Stimulated activated CD4-positive, alpha-beta T cell treated with anti-CD3 and anti-CD28 coated beads, TNF-alpha, amount 100 ng/mL, for 1 hour (primary cell): ENCODE measurements at places on chromosomes 12 and 14.

DNA sequence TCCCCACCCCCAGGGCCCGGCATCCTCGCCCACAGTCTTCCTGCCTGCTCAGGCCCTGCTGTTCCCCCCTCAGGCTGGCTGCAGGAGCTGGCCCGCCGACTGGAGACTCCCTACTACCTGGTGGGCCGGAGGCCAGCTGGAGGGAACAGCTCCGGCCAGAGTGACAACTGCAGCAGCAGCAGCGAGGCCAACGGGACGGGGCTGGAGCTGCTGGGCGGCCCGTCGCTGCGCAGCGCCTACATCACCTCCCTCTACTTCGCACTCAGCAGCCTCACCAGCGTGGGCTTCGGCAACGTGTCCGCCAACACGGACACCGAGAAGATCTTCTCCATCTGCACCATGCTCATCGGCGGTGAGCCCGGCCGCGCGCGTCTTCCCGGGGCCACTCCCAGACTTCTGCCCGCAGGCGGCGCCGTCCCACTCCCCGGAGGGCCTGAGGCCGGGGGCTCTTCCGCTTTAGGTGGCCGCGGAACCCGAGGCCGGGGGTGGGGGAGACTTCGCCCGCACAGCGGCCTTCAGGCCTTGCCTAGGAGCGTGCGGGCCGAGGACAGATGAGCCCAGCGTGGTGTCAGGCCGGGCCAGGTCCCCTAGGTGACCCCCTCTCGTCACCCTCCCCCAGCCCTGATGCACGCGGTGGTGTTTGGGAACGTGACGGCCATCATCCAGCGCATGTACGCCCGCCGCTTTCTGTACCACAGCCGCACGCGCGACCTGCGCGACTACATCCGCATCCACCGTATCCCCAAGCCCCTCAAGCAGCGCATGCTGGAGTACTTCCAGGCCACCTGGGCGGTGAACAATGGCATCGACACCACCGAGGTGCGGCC is 10.2 kb downstream of the KCNH3 start:
- DNase-seq, result no peak

GRCh38 chr12:2544230-2544629 is 250.5 kb upstream of the FKBP4 start:
- DNase-seq, result no peak

DNA sequence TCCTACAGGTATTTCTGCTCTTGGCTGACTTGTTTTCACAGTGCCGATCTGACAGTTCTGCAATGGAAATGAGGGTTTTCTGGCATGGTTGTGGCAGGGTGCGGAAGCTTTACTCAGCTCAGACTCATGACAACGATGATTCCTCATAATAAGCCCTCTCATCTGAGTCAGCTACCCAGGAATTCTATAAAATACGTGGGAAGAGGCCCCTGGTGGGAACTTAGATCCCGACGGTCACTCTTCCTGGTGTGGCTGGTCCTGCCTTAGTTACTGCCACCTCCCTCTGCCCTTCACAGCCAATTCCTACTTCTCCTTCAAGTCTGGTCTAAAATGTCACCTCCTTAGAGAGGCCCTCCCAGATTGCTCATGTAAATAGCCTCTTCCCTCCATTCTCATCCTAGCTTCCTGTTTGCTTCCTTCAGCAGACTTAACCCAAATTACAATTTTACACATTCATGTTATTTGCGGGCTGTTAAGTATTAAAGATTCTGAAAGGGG is 104.2 kb upstream of the MAP1LC3B2 start:
- DNase-seq, result no peak

DNA sequence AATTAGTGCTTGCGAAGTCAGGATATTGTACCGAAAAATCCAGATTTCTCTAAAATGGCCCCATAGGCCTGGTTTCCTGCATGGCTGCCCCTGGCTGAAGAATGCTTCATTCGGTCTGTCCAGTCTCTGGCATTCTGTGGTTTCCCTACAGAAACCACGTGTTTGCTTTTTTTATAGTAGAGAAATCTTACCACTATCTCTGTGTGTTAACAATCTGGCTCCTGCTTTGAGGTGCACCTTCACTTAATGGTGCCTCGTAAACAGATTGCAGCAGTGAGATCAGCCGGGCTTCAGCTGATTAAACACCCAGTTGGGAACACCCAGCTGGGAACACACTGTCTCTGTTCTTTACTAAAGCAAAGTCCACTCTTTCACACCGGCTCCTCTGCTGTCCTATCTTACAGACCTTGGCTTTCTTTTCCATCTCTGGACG is 6.7 kb upstream of the DNAAF2 start:
- DNase-seq, result no peak

GRCh38 chr12:79452906-79453305 is 237.9 kb downstream of the PAWR start:
- DNase-seq, result no peak
